Stimulated activated CD4-positive, alpha-beta T cell treated with anti-CD3 and anti-CD28 coated beads, Interleukin-4, amount 100 ng/mL, for 48 hours (primary cell): ENCODE measurements at places on chromosomes 12 and 14.
A peak's percentile ranks its signal among the peaks of the same experiment; 100 is the strongest.

- no peak for DNase-seq
These were observed 138.5 kb upstream of the NOS1 start for GRCh38 chr12:117499759-117500485.

GRCh38 chr14:94633121-94633520 is 20.9 kb downstream of the SERPINA3 start:
- no peak for DNase-seq

- DNase-seq = no peak
These were observed 39.5 kb downstream of the FRMD6 start for GRCh38 chr14:51691176-51691575.

- no peak for DNase-seq
These were observed 221.1 kb upstream of the RGS6 start for GRCh38 chr14:71711125-71711524.

DNA sequence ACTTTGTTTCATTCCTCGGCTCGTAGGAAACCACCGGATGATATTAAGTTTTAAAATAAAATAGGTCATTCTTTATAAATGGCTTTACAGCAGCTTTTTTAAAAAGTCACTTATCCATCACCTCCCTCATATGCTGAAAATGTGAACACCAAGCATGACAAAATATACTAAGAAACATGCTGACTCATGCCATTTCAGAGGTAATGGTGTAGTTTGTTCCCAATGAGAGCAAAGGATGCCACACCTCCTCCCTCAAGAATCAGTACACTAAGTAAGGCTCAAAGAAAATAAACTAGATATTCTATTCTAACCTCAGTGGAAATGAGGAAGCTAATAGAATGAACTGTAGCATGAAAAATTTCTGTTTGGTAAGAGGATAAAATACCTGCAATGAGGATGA is 5.5 kb upstream of the DIO2 start:
- DNase-seq = no peak

- DNase-seq = no peak
These were observed 12.2 kb downstream of the SYCP3 start for GRCh38 chr12:101727098-101727497.

DNA sequence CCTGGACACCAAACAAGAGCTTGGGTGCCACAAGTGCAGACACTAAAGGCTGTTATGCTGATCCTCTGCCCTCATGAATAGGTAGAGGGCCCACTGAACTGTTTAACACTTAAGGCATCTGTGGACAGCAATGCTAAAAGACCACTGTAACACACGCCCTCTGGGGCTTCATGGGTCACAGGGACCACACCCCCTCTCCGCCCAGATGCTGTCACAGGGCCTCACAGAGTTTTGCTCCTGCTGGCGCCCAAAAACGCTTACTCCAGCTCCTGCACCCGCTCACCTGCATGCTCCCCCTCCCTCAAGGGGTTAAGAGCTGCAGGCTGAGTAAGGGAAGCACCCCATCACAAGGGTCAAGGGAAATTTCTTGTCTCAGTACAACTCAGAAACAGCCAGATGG is 141.8 kb upstream of the NUDT4 start:
- no peak for DNase-seq

- DNase-seq = no peak
These were observed 45.7 kb downstream of the SSPN start for GRCh38 chr12:26241080-26241479.

GRCh38 chr14:35708062-35708461 is 101.0 kb downstream of the RALGAPA1 start:
- no peak for DNase-seq

GRCh38 chr14:68191567-68192321 is 372.2 kb downstream of the RAD51B start:
- DNase-seq = no peak

- DNase-seq = no peak
These were observed 28.4 kb downstream of the ALX1 start for GRCh38 chr12:85308374-85308773.

DNA sequence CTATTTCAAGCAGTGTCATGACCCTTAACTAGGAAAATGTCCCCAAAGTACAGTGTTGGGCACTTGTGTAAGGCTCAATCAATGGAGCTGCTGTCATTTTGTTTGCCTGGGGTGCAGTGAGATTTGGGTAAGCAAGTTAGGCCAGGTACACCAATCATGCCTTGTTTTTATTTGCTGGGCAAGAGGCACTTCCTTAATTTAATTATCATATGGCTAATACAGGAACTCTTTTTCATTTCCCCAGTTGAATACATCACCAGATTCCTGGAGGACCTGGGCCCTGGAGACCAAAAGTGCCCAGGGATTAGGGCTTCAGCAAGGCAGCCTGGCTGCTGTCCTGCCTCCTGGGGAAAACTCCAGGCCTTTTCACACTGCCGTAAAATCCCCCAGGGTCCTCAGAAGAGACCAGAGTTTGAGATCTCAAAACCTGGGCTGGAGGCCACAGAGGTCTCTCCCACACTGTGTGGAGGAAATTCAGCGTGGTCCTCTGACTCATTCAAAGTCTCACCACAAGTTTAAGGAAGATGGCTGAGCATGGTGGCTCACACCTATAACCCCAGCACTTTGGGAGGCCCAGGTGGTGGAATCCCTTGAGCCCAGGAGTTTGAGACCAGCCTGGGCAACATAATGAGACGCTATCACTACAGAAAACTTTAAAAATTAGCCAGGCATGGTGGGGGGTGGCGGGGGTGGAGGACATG is 28.4 kb upstream of the FOXN3 start:
- DNase-seq = peak; percentile 27

DNA sequence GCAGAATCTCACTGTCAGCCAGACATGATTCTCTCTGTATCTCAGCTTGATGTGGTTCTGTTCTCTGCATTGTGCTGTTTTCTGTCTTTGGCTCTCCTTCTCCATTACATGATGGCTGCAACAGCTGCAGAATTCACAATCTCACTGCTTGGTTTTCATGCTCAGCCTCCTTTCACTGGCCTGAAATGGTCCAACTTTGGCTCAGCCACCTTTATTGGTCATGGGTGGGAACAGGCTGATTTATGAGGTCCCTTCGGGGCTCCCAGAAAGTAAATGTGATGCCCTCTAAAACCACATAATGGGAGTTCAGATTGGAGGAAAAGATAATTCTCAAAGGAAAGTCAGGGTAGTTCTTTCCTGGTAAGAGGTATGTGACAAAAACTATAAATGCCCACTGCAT is 597.0 kb downstream of the ETNK1 start:
- no peak for DNase-seq

DNA sequence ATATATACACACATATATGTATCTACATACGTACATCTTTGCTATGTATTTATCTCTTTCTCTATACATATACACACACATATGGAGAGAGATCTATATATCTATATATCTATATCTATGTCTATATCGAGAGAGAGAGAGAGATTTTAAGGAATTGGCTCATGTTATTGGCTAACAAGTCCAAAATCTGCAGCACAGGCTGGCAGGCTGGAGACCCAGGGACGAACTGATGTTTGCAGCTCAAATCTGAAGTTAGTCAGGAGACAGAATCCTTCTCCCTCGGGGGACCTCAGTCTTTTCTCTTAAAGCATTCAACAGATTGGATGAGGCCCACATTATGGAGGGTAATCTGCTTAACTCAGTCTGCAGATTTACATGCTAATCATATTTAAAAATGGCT is 40.7 kb upstream of the DACT1 start:
- no peak for DNase-seq

GRCh38 chr12:59396519-59396918 is 199.3 kb upstream of the SLC16A7 start:
- no peak for DNase-seq

DNA sequence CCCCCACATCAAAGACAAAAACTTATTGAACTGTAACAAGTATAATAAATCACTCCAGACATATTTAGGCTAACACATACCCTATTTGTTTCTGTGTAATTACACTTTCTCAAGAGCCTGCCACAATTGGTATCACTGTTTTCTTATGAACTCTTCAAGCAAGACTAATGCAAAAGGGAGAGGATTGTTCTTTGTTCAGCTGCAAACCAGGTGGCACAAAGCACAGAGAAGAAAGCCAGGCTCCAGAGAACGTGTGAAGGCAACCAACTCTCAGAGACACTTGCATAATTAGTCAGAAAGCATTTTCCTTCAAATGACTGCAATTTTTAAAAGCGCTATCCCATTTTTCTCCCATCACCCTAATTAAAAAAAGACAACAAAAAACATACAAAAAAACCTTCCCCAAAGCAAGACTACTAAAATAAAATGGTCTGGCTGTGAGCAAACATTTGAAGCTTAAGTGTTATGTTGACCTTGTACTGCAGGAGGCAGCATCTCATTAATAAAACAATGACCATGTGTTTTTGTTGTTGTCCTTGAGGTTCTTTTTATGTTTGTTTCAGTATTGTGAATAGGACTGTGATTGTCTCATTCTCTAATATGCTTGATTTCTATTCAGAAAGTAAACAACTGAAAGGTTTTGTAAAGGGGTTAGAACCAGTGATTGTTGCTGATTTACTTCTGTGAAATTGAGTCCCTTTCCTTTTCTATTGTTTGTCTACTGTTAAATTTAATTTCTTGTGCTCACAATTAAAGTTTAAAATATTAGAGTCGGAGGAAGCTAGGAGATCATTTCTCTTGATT is 452.7 kb upstream of the PDE3A start:
- no peak for DNase-seq

- no peak for DNase-seq
These were observed 7.2 kb downstream of the KLHL33 start for GRCh38 chr14:20428802-20429201.

DNA sequence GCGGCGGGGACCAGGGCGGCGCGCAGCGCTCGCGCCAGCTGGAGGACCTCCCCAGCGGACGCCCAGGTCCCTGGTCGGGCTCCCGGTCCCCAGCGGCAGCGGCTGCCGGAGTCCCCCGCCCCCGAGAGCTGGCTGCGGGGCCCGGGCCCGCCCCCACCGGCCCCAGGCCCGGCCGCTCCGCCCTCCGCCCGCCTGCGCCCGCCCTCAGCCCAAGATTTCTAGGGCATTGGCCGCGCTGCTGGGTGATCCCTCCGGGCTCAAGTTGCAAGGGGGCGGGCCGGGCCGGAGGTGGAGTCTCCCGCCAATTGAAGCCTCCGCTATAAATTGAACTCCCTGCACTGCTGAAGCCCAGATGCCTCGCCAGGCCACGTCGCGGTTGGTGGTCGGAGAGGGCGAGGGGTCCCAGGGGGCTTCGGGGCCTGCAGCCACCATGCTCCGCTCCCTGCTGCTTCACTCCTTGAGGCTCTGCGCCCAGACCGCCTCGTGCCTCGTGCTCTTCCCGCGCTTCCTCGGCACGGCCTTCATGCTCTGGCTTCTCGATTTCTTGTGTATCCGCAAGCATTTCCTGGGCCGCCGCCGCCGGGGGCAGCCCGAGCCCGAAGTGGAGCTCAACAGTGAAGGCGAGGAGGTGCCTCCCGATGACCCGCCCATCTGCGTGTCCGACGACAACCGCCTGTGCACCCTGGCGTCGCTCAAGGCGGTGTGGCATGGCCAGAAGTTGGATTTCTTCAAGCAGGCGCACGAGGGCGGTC is at the start of gene DIO3:
Gene DIO3, plus strand, starts transcription at position 351 of the 752 bp plus-strand sequence.
- no peak for DNase-seq

DNA sequence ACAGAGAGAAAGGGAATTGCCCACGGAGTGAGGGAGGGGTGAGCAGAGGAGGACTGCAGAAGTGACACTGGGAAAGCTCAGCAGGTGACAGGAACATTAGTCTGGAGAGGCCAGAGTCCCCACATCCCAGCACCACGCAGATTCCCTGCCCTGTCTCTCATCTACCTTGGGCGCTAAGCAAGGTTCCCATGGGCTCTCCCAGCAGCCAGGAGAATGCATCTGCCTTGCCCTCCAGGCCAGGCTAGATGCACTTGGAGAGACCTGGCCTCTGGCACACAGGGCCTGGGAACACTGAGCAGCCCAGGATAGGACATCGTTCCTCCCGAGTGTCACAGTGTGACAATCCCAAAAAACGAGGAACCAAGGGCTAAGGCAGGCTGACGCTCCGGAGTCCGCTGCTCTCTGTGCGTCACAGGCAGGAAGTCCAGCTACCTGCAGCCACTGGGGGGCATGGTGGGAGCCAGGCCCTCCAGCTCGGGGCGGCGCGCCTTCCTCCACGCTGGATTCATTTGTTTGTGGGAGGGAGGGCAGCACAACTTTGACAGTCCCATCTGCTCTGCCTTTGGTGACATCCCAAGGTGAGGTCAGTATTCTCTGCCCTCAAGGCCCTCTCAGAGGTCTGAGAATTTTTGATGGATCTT is 5.4 kb upstream of the NGB start:
- no peak for DNase-seq

DNA sequence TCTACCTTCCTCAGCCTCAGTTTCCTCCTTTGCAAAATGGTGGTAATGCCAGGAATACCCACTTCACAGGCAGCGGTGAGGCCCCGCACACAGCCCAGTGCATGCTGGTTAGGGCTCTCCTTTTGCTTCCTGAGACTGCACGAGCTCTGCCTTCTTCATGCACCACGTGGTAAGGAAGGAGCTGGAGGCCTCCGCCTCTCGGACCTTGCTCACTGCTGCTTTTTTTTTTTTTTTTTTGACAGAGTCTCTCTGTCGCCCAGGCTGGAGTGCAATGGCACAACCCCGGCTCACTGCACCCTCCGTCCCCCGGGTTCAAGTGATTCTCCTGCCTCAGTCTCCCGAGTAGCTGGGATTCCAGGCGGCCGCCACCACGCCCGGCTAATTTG is 18.1 kb downstream of the TAMALIN start:
- DNase-seq = peak; percentile 46

DNA sequence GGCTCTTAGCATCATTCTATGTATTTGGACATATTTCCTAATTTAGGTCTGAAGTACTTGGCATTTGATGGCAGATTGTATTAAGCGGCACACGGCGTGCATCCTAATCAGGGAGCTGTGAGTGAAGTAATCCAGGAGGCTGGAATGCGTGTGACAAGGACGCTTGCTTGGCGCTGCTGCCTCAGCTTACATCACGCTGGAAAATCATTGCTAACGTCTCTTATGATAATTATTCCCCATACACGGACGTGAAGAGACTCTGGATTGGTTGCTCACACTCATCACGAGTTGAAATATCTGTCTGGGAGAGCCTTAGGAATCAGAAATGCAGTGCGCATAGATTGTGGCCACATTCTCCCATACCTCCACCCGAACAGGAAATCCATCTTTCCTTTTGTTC is 85.3 kb downstream of the FBXW8 start:
- no peak for DNase-seq

DNA sequence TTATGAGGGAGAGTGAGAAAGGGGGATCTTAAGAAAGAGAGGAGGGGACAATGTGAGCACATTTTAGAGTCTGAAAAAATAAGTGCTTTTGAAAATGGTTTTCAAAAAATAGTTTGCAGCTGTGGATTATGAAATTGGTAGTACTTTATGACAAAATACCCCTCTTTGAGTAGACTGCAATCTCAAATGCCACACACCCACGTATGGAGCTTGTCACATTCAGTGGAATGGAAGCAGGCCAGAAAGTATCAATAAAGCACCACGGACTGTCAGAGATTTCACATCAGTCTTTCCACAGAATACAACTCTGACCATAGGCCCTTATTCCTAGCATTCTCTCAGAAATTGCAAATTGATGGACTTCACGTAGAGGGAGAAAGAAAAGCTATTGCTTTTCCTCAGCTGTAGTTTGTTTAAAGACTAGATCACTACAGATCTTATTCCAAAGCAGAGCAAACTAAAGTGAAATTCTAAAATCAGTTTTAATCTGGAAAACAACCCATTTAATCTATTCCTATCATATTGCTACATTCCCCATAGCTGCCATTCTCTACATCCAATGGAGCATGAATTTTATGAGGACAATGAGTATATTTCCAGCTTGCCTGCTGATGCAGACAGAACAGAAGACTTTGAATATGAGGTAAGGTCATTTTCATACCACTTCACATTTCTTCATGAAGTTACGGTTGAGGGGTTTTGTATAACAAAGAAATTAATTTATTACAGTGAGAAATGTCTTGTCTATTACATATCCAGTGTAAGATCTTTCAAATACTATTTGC is 321.3 kb downstream of the PDZRN4 start:
- DNase-seq = no peak
